ENCODE measurements at places on chromosomes 13 and 19.

GRCh38 chr19:28608292-28608691 lies 604.7 kb downstream of the UQCRFS1 start:
- no peak for DNase-seq

DNA sequence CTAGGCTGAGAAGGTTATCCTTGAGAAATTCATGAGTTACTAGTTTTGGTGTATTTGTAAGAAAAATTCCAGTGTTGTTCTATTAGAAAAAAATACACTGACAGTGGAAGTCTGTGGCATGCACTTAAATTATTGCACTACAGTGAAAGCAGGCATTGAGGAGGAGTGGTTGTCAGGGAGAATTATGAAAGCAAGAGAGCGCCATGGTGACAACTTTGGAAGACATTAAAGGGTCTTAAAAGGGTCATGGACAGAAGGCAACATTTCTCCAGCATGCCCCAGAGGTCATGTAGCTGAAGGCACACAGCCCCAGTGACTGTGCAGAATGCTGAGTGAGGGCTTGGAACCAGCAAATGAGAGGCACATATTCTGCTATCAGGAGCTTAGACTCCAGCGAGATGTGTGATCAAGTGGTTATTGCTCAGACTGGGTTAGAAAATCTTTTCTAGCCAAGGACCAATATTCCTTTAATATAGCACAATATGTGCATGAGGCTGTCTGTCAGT lies 292.7 kb downstream of the OLFM4 start:
- DNase-seq: no peak

- peak; percentile 56 for DNase-seq
Observed at GRCh38 chr19:4140237-4140711, 13.2 kb upstream of the CREB3L3 start.

DNA sequence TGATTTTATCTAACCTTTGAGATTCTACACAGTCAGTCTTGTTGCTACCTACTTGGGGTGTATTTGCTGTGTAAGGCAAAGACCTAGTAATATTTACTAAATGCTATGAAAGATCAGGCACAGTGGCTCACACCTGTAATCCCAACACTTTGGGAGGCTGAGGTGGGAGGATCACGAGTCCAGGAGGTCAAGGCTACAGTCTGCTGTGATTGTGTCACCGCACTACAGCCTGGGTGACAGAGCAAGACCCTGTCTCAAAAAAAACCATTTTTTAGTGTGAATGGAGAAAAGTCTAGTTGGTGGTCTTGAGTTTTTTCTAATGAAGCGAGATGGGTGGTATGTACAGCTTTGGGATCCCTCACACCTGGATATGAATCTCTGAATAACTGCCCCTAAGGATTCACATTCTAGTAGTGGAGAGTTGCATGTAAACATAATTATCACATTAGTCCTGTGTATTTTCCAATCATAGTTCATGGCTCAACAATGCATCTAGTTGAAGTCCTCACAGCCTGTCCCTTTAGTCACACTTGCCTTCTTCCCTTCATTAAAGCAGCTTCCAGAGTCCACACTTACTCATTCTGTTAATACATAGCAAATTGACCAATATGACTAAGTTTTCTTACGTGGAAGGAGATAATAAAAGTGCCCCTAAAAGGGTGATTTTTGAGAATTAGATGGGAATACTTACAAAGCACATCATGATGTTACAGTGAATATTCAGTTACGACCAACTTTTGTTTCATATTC lies 7.5 kb downstream of the RPL21 start:
- no peak for DNase-seq

DNA sequence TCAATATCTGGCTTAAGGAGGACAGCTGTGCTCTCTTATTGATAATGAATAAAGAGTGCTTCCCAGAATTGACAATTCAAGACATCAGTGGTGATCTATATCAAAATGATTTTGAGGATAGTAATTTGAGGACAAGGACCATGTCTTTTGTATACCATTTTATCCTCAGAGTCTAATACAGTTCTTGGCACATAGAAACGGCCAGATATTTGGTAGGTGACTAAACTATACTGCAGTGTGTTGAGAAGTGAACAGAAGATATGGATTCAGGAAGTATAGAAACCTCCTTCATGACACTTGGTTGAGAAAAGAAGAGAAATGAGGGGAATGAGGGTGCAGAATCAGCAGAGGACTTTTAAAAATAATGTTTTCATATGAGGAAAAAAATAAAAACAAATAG lies 16.1 kb upstream of the LMO7 start:
- no peak for DNase-seq

- DNase-seq: peak; percentile 86
Observed at GRCh38 chr19:49497047-49497788, 984 bp downstream of the RPS11 start.

DNA sequence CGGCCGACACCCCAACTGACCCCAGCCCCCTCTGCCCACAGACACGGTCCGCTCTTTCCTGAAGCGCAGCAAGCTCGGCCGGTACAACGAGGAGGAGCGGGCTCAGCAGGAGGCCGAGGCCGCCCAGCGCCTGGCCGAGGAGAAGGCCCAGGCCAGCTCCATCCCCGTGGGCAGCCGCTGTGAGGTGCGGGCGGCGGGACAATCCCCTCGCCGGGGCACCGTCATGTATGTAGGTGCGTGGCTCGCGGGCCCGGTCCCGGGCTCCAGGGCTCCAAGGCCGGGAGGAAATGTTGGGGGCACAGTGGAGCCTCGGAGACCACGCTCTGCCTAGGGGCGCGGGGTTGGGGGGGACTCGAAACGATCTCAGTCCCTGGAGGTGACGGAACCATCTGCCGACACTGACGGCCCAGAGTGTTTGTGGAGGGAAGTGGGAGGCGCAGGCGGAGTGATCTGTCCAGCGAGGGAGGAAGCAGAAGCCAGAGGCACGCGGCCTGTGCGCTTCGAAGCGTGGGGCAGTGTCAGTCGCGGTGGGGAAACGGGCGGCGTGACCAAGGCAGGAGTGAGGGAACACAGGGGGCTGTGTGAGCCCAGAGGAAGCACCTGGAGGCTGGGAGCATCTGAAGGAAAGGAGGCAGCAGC lies 6.3 kb downstream of the TBCB start:
- no peak for DNase-seq

DNA sequence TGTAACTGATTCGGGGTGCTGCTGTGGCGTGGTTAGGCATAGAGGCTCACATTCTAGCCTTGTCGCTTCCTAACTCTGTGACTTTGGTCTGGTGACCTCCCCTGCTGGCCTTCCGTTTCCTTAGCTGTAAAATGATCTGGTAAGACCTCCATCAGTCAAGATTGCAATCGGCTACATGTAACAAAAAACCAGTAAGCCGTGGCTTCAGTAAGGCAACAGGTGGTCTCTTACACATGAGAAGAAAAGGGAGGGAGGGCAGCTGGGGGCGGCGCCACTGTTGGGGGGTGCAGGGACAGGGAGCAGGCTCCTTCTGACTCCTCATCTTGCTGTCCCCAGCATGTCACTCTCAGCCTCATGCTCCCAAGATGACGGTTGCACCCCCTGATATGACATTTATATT lies 148.0 kb downstream of the SIPA1L3 start:
- no peak for DNase-seq

All from transverse colon (tissue), 4 donors.